ENCODE measurements at places on chromosomes 2 and 18.

GRCh38 chr2:525611-526010, 151.6 kb downstream of the TMEM18 start:
- DNase-seq, result no peak
- H3K36me3 ChIP-seq, result no peaks in the 10 kb centered on the region
- H3K27ac ChIP-seq, result no peak overlapping the region
- H3K4me3 ChIP-seq, result no peak overlapping the region

- H3K27me3 ChIP-seq, result no peaks in the 10 kb centered on the region
- no peaks in the 10 kb centered on the region for H3K36me3 ChIP-seq
- H3K27ac ChIP-seq, result no peak overlapping the region
- DNase-seq, result no peak
- H3K4me3 ChIP-seq, result no peak overlapping the region
Measured at GRCh38 chr2:9201185-9201891, 5.3 kb upstream of the ASAP2 start.

GRCh38 chr18:23784832-23785245, 95.6 kb downstream of the LAMA3 start:
- no peaks in the 10 kb centered on the region for H3K4me1 ChIP-seq
- no peak for DNase-seq
- H3K4me3 ChIP-seq, result no peak overlapping the region

DNA sequence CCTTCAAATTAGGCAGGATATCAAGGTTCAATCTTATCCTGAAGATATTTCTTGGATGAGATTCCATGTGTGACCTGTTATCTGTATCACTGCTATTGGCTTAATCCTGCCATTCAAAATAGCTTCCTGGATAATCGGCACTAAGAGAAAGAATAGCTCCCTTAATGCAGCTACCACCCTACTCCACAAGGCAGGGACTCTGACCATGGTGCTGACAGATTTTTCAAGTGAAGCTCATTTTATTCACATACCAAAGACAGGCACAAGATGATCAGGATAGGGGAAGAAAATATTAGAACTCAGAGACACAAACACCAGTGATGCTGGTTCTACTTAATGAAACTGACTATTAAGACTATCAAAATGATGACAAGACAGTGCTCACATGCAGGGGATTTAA, 74.9 kb downstream of the ORC4 start:
- no peaks in the 10 kb centered on the region for H3K4me1 ChIP-seq
- no peak overlapping the region for H3K4me3 ChIP-seq
- H3K36me3 ChIP-seq, result no peaks in the 10 kb centered on the region
- H3K27ac ChIP-seq, result no peak overlapping the region
- no peaks in the 10 kb centered on the region for H3K27me3 ChIP-seq

DNA sequence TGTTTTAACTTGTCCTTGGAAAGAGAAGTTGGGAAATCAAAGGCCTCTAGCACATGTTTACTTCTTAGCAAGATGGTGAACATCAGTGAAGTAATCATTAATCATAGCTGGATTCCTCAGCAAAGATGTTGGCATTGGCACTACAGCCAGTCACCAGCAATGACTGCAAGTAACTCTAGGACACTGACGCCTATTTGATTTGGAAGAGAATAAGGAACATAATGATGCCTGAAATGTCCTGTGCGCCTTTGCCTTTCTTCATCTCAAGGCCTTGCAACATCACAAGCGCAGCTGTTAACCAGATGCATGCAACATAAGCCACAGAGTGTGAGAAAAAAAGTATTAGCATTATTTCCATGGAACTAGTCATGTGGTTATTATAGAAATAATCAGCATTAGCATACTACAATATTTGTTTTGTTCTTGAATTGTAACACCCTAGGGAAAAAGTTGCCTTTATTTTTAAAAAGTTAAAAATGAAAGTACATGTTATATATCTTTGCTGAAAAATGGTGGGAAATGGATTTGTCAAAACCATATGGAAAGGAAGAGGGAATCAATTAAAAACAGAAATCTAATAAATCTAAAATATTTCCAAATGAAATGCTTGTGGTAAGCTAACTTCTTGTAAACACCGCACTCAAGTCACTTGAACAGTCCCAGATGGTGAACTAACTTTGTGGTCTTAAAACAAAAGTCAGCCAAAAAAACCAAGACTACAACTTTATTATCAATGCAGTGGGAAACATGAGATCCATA, 55.6 kb downstream of the THADA start:
- H3K36me3 ChIP-seq, result no peaks in the 10 kb centered on the region
- peak; percentile 67 for DNase-seq
- peak overlapping the region; percentile 49 for H3K27ac ChIP-seq
- no peaks in the 10 kb centered on the region for H3K27me3 ChIP-seq
- H3K4me3 ChIP-seq, result no peak overlapping the region

DNA sequence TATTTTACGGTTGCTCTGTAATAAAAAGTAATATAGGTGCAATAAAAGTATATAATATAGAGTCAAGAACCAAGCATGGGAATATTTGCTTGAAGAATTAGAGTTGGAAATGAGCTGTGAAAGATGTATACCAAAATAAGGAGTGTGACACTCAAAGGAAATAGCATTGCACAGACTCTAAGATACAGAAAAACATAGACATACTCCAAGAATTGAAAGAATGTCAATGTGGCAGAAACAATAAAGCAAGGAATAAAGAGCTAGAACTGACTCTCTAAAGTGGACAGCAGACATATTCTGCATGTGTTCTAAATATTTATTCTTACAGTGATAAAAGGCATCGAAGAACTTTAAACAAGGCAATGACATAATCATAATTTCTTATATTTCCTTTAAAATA, 561.1 kb upstream of the SETBP1 start:
- H3K36me3 ChIP-seq, result no peaks in the 10 kb centered on the region
- H3K27me3 ChIP-seq, result no peaks in the 10 kb centered on the region
- no peaks in the 10 kb centered on the region for H3K4me1 ChIP-seq
- no peak overlapping the region for H3K27ac ChIP-seq
- no peak for DNase-seq

- no peak for DNase-seq
- no peak overlapping the region for H3K4me3 ChIP-seq
- H3K27ac ChIP-seq, result no peak overlapping the region
- H3K27me3 ChIP-seq, result no peaks in the 10 kb centered on the region
Measured at GRCh38 chr2:10132043-10132575, 9.6 kb downstream of the RRM2 start.

- no peaks in the 10 kb centered on the region for H3K36me3 ChIP-seq
- H3K27ac ChIP-seq, result no peak overlapping the region
- no peak overlapping the region for H3K4me3 ChIP-seq
Measured at GRCh38 chr2:25806941-25807340, 71.3 kb downstream of the ASXL2 start.

DNA sequence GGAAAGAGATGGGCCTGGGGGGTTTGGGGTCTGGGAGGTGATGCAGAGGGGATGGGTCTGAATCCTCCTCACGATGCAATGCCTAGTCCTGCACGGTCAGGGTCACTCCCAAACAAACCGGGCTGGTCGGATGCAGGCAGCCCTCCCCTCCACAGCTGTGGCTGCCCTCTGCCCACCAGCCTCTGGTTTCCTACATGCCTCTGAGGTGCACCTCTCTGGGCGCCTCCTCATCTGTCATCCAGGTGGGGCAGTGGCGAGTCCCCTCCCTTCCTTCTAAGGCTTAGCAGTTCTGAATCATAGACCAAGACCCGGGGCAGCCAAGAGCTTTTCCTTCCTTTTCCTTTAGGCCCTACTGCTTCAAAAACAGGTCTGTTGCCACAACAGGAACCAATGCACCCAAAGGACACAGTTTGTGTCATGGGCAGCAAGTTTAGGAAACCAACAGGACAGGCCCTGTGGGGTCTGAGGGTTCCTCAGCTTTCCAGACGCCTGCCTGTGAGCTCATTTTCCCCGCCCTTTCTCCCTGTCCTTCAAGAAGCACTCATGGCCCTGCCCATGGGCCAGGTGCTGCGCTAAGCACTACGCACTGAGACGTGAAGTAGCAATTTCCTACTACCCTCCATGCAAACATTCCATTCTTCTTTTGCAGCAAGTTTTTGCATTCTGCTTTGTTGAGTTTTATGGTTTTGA, 6.5 kb upstream of the MAL start:
- H3K27me3 ChIP-seq, result peaks cover 15% of the 10 kb centered on the region
- no peak overlapping the region for H3K4me3 ChIP-seq
- H3K36me3 ChIP-seq, result no peaks in the 10 kb centered on the region
- DNase-seq, result no peak
- H3K4me1 ChIP-seq, result no peaks in the 10 kb centered on the region

DNA sequence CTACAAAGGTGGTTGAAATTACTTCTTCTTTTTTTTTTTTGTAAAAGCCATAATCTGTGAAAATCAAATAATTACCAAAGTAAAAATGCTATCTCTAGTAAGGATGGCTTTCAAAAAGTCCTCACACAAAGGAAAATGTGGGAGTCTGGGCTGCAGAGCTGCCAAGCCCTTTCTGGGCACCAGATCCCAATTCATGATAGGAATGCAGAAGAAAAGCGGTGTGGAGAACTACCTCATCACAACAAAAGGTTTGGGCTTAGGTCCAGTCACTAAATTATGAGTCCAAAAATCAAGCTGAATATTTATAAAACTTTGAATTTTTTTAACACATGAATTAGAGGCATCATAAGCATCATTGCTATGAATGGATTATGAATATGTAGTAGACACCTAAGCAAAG, 30.8 kb upstream of the EPHA4 start:
- H3K27me3 ChIP-seq, result no peaks in the 10 kb centered on the region
- H3K4me3 ChIP-seq, result no peak overlapping the region
- H3K27ac ChIP-seq, result no peak overlapping the region
- no peak for DNase-seq
- no peaks in the 10 kb centered on the region for H3K4me1 ChIP-seq

GRCh38 chr18:686339-687111, 25.9 kb downstream of the ENOSF1 start:
- H3K4me3 ChIP-seq, result no peak overlapping the region
- DNase-seq, result no peak
- no peaks in the 10 kb centered on the region for H3K27me3 ChIP-seq

GRCh38 chr2:165522719-165523118, 53.2 kb downstream of the CSRNP3 start:
- DNase-seq, result no peak
- H3K4me1 ChIP-seq, result no peaks in the 10 kb centered on the region
- H3K27ac ChIP-seq, result no peak overlapping the region
- no peak overlapping the region for H3K4me3 ChIP-seq
- no peaks in the 10 kb centered on the region for H3K27me3 ChIP-seq

GRCh38 chr2:118122594-118123281, 34.5 kb downstream of the INSIG2 start:
- H3K36me3 ChIP-seq, result no peaks in the 10 kb centered on the region
- H3K27me3 ChIP-seq, result no peaks in the 10 kb centered on the region
- no peak for DNase-seq
- H3K4me3 ChIP-seq, result no peak overlapping the region

- no peak overlapping the region for H3K27ac ChIP-seq
- H3K4me1 ChIP-seq, result no peaks in the 10 kb centered on the region
- no peaks in the 10 kb centered on the region for H3K36me3 ChIP-seq
- DNase-seq, result no peak
Measured at GRCh38 chr2:78780256-78780655, 245.2 kb upstream of the REG3G start.

DNA sequence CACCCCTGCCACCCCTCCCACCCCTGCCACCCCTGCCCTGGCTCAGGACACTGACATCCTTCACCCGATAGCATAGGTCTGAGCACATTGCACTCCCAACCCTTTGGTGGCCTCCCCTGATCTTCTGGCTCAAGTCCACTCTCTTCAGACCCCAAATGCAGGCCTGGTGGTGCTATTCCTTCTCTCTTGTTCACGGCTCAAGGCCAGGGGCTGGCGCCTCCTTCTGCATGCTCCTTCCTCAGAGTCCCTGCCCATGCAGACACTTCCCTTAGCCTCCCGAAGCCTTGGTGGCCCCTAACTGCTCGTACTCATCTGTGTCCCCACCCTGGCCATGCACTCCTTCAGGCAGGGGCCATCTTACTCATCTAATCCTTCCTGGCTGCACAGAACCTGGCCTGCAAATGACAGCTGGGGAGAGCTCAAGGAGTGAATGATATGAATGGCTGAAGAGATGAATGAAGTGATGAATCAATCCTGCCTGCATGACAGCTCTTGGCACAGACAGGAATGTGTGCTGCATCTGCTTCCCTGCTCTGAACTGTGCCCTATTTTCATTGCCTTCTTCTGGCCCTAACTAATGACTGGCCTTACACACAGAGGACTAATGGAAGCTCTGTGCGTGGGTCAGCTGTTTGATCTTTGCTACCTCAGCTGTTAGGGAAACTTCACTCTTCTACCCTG, 290.8 kb downstream of the DYSF start:
- H3K36me3 ChIP-seq, result no peaks in the 10 kb centered on the region
- H3K27me3 ChIP-seq, result peaks cover 7% of the 10 kb centered on the region
- no peak for DNase-seq
- no peaks in the 10 kb centered on the region for H3K4me1 ChIP-seq
- no peak overlapping the region for H3K4me3 ChIP-seq

DNA sequence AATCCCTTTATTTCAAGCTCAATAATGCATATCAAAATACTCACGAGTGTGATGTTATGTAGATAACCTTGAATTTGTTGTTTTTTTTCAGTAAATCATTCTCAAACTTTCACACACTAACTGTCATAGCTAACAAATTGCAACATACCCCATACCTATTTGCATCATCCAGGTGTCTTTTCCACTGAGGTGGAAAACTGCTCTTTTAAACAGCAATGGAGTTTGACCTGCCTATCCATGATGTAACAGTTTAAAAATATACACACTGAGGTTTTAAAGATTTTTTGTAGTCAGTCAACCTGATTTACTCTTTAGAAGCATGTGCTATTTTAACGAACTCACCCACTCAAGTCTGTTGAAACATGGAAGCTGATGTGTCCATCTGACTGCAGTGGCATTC, 298.7 kb downstream of the RND3 start:
- no peak for DNase-seq
- no peaks in the 10 kb centered on the region for H3K4me1 ChIP-seq
- H3K27me3 ChIP-seq, result no peaks in the 10 kb centered on the region

DNA sequence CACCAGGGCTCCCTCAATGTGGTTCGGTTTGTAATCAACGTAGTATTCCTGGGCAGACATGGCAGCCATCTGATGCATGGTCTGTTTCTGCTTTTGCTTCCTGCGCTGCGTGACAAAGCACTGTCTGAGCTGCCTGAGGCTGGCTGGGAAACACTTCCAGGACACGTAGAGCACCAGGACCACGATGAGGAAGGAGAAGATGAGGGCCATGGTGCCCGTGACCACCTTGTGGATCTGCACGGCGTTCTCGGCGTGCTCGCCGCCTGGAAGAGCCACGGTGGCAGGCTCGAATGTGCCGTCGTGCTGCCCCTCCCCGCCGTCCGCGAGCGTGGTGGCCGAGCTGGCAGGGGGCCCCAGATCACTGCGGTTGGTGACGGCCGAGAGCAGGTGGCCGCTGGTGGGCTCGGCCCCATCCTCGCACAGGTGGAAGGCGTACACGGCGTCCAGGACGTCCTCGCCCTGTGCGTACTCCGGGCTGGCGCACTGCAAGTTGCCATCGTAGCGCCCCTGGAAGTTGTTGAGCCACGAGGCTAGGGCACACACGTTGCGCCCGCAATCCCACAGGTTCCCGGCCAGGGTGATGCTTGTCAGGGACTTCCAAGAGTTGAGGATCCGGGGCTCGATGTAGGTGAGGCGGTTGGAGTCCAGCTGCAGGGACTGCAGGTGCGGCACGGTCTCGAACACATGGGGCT, 2.1 kb downstream of the LRRTM1 start:
- H3K4me1 ChIP-seq, result no peaks in the 10 kb centered on the region
- no peak for DNase-seq
- H3K27ac ChIP-seq, result no peak overlapping the region
- peaks cover 24% of the 10 kb centered on the region for H3K27me3 ChIP-seq
- H3K36me3 ChIP-seq, result no peaks in the 10 kb centered on the region
- H3K4me3 ChIP-seq, result no peak overlapping the region

GRCh38 chr2:152558158-152558984, 158.9 kb downstream of the PRPF40A start:
- no peak for DNase-seq
- peaks cover 3% of the 10 kb centered on the region for H3K4me1 ChIP-seq
- no peak overlapping the region for H3K4me3 ChIP-seq
- no peaks in the 10 kb centered on the region for H3K36me3 ChIP-seq
